ENCODE measurements at places on chromosomes 1 and 21.

DNA sequence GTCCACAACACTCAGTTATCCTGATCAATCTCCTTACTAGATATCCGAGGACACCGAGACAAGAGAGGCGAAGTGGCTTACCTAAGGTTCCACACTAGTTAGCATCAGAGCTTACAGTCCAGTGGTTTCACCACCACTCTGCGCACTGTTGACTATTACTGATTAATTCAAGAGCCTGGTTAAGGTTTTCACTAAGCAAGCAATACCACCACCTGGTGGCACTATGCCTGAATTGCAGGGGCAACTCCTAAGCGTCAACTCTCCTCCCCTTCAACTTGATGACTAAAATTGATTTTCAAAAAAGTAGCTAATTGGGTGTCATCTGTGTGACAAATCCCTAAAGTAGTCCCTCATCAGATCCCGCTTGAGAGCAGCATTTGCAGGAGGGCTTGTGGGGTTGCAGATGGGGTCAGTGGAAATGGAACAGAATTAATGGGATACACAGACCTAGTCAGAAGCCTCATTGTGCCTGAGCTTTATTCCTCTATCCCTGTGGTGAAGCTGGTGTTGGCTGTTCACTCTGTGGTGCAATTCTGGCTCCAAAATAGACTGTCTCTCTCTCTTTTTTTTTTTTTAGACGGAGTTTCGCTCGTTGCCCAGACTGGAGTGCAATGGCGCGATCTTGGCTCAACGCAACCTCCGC lies 9.1 kb downstream of the TTC22 start:
- DNase-seq, result peak; percentile 29
- H3K4me3 ChIP-seq, result no peak overlapping the region
- H3K27me3 ChIP-seq, result no peaks in the 10 kb centered on the region
- no peak overlapping the region for H3K27ac ChIP-seq
- H3K4me1 ChIP-seq, result no peaks in the 10 kb centered on the region
- H3K36me3 ChIP-seq, result no peaks in the 10 kb centered on the region

DNA sequence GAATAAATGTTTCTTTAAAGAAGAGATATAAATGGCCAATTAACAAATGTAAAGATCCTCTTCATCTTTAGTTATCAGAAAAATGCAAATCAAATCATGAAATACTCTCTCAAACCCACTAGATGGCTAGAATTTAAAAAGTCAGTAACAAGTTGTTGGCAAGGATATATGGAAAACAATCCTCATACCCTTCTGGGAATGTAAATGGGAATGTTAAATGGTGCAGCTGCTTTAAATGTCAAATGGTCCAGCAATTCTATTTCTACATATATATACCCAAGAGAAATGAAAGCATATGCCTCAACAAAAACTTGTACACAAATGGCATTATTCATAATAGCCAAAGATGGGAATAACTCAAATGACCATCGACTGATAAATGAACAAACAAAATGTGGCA lies 283.5 kb downstream of the RWDD3 start:
- no peak for DNase-seq
- H3K4me3 ChIP-seq, result no peak overlapping the region
- no peaks in the 10 kb centered on the region for H3K27me3 ChIP-seq
- H3K36me3 ChIP-seq, result no peaks in the 10 kb centered on the region
- H3K27ac ChIP-seq, result no peak overlapping the region
- H3K4me1 ChIP-seq, result no peaks in the 10 kb centered on the region

- H3K36me3 ChIP-seq, result no peaks in the 10 kb centered on the region
- no peak overlapping the region for H3K27ac ChIP-seq
- no peak overlapping the region for H3K4me3 ChIP-seq
- DNase-seq, result no peak
- H3K4me1 ChIP-seq, result no peaks in the 10 kb centered on the region
Measured at GRCh38 chr1:82445132-82445531, 644.4 kb downstream of the ADGRL2 start.

DNA sequence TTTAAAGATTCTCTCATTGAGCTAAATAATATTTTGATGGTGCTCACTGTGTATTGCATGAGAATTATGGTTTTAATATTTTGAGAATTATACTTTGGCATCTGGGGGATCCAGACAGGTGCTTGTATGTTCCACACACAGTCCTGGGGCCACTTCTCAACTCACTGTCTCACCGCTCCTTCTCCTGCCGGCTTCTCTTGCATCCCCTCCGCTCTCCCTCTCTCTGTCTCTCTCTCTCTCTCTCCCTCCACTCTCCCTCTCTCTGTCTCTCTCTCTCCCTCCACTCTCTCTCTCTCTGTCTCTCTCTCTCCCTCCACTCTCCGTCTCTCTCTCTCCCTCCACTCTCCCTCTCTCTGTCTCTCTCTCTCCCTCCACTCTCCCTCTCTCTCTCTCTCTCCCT lies 32.2 kb upstream of the ZC3H12A start:
- H3K36me3 ChIP-seq, result no peaks in the 10 kb centered on the region
- no peaks in the 10 kb centered on the region for H3K4me1 ChIP-seq
- no peaks in the 10 kb centered on the region for H3K27me3 ChIP-seq
- no peak for DNase-seq
- no peak overlapping the region for H3K27ac ChIP-seq
- H3K4me3 ChIP-seq, result no peak overlapping the region

DNA sequence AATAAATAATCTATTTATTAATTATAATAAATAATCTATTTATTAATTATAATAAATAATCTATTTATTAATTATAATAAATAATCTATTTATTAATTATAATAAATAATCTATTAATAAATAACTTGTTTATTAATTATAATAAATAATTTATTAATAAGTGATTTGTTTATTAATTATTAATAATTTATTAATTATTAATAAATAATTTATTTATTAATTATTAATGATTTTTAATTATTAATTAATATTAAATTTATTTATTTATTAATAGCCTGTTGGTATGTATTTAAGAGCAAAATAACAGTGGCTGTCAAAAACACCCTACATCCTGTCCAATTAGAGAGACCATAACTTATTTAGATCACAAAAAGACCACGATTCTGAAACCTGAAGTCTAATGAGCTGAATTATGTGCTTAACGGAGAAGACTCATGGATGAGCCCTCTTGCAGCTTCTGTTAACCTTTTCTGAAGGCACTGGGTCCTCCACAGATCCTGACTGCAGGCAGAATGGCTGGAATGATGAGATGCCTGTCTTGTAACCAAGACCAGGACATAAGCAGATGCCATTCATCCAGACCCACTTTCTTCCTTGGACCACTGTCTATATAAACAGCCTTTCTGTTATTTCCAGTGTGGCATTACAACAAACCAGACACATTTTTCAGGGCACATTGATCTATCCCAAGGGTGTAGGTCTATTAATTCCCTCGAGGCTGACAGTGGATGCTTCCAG lies 134.2 kb downstream of the SETD4 start:
- H3K4me1 ChIP-seq, result peaks cover 2% of the 10 kb centered on the region
- H3K27me3 ChIP-seq, result no peaks in the 10 kb centered on the region
- DNase-seq, result no peak
- no peaks in the 10 kb centered on the region for H3K36me3 ChIP-seq
- no peak overlapping the region for H3K4me3 ChIP-seq
- H3K27ac ChIP-seq, result no peak overlapping the region

Data from lung (tissue), 17 donors.